SW 1271 (cell line): ENCODE measurements at places on chromosomes 3 and 15.
A peak's percentile ranks its signal among the peaks of the same experiment; 100 is the strongest.

GRCh38 chr3:41200669-41201021 lies 1.3 kb downstream of the CTNNB1 start:
- peak; percentile 21 for DNase-seq

- peak; percentile 77 for DNase-seq
Observed at GRCh38 chr3:171874251-171874681, 31.1 kb downstream of the TMEM212 start.

- DNase-seq = no peak
Observed at GRCh38 chr3:117145677-117146076, 436.1 kb downstream of the TUSC7 start.

GRCh38 chr3:95459706-95460105 lies 1354.7 kb upstream of the EPHA6 start:
- DNase-seq = no peak

DNA sequence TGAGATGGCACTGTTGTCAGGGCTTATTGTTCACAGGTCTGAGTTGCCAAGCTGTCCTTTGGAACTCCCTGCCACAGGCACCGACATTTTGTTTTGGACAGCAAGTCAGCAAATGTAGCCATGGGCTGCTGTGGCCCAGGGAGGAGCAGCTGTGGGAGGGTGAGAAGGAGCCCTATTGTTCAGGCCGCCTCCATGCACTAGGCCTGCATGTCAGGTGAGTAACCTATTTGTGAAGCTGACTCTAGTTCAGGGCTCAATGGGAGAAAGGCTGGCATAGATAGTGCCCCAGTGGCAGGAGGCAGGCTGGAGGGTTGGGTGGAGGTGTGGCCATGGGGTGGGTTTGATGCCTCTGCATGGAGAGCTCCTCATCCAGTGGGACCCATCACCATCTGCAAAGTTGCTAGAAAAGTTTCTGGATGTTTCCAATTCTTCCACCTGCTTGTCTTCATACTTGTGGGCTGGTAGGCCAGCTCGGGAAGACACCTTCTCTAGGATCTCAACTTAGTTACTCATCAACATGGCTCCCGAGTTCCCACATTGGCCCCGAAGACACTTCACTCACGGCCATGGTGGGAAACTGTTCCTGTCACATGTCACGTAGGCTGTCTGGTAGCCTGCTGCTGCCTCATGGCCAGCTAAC lies 19.5 kb downstream of the AMOTL2 start:
- no peak for DNase-seq

GRCh38 chr3:39911465-39912309 lies 102.3 kb downstream of the MYRIP start:
- no peak for DNase-seq

DNA sequence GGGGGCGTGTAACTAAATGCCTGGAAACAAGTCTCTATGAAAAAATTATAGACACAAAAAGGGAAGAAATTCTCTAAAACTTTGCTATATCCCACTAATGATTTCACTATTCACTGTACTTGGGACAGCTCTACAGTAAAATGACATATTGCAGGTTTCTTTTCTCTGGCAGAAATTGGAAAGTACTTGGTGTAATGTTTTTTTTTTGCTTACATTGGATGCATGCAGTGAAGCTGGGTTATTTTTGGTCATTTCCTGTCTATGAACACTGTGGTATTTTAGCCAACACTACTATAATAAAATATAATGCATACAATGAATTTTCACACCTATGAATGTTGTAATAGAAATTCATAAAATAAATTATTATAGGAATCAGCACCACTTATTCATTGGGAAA lies 109.7 kb downstream of the LRRC49 start:
- DNase-seq = no peak

DNA sequence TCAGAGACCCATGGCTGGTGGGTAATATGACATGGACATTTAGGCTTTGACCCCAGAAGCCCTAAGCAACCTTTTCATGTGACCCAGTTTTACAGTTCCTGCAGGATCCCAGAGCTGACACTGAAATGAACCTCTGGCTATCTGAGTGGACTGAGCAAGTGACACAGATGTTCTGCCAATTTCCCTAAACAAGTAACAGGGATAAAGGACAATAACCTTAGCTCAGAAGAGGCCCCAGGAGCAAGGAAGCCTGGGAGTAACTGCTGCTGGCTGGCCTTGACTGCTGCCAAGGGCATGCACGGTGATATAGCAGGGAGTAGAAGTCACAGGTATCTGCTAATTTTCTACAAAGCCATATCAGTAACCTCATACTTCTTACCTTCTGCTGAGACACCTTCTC lies 177.9 kb downstream of the CHL1 start:
- no peak for DNase-seq
